ENCODE measurements at places on chromosomes 5 and 9.

GRCh38 chr5:69001627-69002026 lies 92.2 kb upstream of the SLC30A5 start:
- no peak for DNase-seq

DNA sequence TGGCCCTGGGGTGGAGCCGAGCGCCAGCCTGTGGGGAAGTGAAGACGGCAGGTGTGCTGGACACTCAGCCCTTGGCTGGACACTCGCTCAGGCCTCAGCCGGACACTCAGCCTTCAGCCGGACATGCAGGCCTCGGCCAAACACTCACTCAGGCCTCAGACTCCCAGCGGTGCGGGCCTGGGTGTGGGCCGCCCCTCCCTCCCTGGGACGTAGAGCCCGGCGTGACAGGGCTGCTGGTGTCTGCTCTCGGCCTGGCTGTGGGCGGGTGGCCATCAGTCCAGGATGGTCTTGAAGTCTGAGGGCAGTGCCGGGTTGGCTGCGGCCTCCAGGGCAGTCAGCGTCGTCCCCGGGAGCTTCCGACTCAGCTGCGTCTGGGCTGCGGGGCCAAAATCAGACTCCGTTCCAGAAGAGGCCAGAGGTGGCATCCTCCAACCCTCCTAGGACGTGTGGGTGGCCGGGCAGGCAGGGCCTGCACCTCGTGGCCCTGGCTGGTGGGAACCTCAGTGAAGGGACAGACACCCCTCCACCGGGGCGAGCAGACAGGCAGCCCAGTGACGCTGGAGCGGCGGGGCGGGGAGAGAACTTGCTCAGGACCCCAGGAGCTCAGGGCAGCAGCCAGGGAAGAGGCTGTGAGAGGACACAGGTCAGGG lies 28.4 kb downstream of the SLC6A18 start:
- no peak for DNase-seq

GRCh38 chr9:16236882-16237281 lies 633.6 kb downstream of the BNC2 start:
- DNase-seq = no peak

- no peak for DNase-seq
Measured at GRCh38 chr9:4592886-4593285, 69.2 kb upstream of the PLPP6 start.

GRCh38 chr5:175797521-175798038 lies 73.8 kb upstream of the CPLX2 start:
- peak; percentile 38 for DNase-seq

DNA sequence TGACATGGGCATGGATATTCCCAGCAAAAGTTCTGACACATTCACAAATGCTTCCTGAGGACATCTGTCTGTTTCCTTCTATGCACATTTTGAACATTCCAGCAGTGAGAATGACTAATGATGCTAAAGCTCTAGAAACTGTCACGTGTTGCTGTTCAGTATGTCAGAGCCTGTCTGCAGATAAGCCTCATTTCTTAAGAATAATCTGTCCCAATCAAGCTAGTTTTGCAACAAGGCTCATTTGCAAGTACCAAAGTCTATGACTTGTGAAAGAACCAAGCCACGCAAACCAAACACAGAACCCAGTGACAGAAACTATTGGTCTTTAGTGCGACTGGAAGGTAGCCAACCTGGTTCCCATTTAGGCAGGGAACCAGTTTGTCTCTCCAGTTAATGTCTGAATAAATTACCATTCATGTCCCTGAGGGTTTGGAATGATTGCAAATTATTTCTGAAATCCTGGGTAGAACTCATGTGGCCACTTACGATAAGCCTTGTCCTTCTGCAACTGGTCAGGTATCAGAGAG lies 178.5 kb downstream of the C9orf152 start:
- no peak for DNase-seq

DNA sequence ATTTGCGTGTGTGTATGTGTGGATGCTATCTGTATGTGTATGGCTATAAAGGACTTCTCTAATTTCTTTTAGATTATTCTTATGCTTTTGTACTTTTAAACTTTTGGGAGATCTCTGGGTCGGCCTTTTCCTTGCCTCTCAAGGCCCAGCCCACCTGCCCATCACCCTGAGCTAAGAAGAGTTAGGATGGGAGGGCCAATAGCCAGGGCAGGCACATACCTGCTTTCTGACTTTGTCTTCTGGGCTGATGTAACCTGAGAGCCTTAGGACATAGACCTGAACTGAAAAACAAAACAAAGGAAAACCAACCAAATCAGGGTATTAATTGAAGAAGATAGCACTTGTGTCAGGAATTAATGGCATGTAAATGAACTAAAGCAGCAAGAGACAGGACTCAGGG lies 100.2 kb downstream of the IRX1 start:
- DNase-seq = no peak

DNA sequence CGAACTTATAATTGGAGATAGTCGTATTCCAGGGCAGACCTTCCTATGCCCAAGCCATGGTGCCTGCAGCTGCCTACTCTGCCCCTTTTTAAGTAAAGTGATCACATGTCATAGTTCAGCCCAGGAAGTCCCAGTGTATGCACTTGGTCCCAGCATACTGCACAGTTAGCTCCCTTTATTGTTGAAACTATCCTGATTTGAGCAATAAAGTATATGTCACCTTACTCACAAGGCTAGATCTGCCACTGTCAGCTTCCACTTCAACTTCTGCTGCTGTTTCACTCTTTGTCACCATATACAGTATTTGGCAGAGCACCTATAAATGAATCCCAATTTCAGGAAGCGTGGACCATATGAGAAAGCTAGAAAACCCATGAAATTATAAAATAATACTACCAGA lies 103.8 kb upstream of the PTGER4 start:
- DNase-seq = no peak

DNA sequence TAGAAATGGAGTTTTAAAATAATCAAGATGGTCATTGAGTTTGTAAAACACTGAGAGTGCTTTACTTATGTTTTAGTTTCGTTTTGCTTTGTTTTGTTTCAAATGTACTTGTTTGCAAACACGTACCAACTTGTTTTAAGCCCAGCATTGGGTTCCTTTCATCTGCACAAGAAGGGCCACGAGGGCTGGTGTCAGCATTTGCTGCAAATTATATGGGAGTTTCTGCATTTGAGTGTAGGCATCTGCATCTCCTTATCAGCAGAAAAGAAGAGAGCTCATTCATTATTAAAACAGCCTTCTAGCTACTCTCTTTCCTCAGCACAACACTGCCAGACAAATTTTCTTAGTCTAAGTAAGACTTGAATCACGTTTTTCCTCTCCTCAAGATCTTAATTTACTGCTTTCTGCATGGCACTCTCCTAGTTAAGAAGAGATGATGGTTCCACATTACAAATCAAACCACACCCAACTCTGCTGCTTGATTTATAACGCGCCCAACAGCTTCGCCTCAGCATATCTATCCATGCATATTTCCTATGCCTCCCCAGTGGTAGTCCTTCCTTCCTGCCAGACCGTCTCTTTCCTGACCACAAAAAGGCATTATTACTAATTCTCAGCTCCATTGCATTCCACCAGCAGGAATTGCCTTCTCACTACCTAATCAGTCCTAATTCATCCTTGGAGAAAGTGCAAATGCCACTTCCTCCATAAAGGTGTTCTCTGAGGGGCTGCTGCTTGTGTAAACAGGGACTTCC lies 95.2 kb upstream of the CAST start:
- DNase-seq = no peak

DNA sequence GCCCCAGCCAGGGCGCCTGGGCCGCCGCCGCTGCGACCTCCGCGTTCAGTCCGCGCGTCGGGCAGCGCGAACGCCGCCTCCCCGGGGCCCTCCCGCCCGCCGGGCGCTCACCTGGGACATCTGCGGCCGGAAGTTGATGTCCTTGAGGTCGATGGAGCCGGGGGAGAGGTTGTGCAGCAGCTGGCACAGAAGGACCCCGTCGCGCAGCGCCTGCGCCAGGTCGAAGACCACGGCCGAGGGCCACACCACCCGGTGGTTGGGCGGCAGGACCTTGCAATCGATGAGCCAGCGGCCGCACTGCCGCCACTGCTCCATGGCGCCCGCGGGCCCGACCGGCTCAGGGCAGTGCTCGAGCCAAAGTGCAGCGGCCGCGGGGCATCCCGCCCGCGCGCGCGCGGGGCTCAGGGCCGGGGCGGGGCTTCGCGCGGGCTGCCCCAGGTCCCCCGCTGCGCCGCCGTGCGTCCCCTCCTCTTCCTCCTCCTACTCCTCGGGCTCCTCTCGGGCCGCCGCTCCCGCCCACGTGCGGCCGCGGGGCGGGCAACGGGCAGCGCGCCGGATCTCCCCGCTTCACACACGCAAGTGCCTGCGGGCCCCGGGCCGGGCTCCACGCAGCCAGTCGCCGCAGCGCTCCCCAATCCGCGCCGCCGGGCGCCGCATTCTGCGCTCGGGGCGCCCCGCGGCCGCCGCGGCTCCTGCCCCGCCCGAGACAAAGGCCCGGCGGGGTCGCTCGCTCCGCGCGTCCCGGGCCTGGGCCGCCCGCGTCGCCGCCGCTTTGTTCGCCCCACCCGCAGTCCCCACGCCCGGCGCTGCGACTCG lies at the start of gene VAV2:
Gene VAV2, minus strand, starts transcription at position 361 of the 816 bp plus-strand sequence. Its CDS starts 46 bp downstream, at position 315.
- DNase-seq = no peak

DNA sequence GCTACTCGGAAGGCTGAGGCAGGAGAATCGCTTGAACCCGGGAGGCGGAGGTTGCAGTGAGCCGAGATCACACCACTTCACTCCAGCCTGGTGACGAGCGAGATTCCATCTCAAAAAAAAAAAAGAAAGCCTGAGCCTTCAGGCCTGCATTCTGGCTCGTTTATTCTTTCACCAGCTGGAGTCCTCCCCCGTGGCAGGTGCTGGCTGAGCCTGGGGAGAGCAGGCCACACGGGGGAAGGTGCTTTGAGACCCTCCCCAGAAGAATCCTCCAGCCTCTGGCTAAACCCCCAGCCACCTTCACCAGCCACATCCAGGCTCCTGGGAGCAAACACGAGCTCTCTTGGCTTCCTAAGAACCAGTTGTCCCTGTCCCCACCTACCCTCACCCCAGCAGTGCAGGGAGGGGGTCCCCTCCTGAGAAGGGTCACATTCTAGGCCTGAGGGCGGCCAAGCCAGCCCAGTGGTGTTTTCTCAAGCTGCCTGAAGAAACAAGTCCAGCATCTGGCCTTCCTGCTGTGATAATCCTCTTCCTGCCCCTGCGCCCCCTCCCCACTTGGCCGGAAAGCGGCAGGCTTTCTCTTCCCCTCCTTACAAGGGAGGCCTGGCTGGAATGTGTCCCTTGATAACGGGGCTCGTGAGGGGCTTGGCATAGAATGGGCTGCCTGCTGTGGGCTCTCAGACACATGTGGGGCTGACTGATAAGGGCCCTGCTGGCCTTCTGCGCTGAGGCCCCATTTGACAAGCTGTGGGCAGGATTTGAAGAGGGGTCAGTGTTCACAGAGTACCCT lies 41.5 kb downstream of the PLPP7 start:
- no peak for DNase-seq

DNA sequence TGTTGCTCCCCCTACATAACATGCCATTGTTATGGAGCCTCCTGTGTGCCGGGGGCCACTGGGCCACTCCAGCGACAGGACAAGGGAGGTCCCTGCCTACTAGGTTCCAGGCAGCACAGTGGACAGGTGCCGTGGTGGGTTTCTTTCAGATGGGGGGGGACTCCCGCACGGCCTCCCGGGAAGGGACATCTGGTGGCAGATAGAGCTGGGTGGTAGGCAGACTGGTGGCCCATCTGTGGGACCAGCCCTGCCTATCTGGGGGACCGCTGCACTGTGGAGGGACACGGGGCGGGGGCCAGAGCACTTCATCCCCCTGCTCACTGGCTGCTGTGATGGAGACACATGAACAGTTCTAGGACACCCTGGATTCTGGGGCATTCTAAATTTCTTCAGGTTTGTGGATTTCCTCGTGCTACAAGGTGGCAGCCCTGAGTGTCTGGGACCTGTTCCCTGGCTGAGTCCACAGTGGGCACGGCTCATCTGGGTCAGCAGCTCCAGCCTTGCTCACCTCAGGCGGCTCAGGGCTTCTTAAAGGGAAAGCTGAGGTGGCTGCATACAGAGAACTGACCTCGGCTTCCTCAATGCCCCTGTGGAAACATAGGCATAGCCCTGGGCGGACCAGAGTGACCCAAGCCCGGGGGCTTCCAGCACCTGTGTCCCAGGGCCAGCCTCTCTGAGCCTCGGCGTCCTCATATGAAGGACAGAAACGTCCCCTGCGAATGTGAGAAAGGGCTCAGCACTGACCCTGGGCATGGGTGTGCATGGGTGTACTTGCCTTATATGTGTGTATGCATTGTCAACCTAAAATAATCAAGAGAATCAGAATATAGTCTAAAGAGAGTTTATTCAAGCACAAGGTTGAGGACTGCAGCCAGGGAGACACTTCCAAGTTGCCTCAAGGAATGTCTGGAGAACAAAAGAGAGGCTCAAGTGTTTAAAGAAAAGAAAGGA lies 22.5 kb downstream of the FGD3 start:
- no peak for DNase-seq

- no peak for DNase-seq
Measured at GRCh38 chr5:146947181-146947941, 68.8 kb upstream of the PPP2R2B start.

- no peak for DNase-seq
Measured at GRCh38 chr9:83670381-83670780, 37.4 kb downstream of the UBQLN1 start.

- no peak for DNase-seq
Measured at GRCh38 chr9:63816751-63817621, 1468.0 kb downstream of the FOXD4L5 start.

GRCh38 chr5:150190987-150191386 lies 1.1 kb downstream of the SLC6A7 start:
- DNase-seq = no peak

- no peak for DNase-seq
Measured at GRCh38 chr9:73183917-73184861, 32.5 kb downstream of the ANXA1 start.

GRCh38 chr9:111983484-111983908 lies 86.9 kb downstream of the UGCG start:
- DNase-seq = no peak

DNA sequence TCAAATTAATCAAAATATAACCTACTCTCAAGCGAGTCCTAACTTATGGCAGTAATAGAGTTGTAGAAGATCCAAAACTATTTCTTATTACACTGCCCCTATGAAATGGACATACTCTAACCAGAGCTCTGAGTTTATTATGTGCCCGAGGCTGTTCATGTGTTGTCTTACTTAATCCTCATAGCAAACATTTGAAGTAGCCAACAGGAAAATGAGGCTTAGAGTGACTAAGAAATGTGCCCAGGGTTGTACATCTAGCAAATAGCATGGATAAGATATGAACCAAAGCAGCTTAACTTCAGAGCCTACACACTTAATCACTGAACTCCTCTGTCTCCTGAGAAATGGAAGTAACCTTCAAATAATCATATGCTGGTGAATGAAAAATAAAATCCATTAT lies 1551.7 kb downstream of the MAT2B start:
- no peak for DNase-seq

DNA sequence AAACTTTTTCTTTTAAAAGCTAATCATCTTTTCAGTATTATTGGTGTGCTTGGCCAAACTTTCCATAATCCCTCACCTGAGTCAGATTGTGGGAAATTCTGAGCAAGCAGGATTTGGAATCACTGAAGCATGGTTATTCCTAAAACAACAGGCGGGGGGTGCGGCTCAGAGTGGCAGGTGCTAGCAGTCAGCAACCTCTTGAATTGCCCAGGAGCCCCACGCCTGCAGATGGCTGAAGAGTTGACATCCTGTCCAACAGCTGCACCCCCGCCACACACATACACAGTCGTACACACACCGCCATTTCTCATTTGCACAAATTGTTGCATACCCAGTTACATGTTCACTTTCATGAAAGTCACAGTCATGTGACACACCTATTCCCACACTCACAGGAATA lies 96.6 kb downstream of the LHX2 start:
- no peak for DNase-seq

GRCh38 chr5:72281764-72282499 lies 38.1 kb downstream of the MRPS27 start:
- no peak for DNase-seq

Measured in cerebellar nuclear complex (tissue), 1 donor.